ENCODE measurements at places on chromosomes 3 and 15.

- DNase-seq: no peak
Measured at GRCh38 chr3:151556596-151556995, 95.7 kb upstream of the IGSF10 start.

DNA sequence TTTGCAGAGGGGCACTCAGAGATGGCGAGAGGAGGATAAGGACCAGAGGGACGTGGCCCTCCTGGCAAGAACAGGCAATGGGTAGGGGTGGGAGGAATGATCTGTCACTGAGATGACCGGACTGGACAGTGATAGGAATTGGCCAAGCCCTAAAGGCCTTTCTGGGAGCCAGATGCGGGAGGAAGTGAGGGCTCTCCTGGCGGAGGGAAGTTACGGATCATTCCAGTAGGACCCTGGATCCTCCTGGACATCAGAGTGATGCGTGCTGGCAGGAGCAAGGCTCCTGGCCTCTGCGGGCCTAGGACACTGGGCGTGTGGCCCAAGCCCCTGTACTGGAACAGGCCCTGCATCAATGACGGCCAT is 23.4 kb downstream of the KIF7 start:
- DNase-seq: no peak

- DNase-seq: no peak
Measured at GRCh38 chr3:146156666-146157314, 4.2 kb downstream of the PLOD2 start.

DNA sequence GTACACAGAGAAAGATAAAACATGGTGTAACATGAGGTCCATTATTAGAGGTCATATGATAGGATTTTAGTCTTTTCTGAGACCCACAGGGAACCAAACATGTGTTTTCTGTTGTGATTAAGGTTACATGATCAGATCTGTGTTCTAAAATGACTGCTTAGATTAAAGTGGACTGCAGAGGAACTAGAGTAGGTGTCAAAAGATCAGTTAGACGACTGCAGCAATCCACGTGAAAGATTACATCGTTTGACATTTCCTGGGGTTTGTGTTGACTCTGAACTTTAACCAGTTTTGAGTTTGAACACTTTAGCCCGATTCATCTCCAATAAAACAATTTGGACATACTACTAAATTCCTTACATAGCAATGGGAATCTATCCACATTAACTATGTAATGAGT is 5.1 kb downstream of the MIX23 start:
- DNase-seq: no peak

GRCh38 chr3:19920401-19921080 is 13.5 kb downstream of the EFHB start:
- no peak for DNase-seq

DNA sequence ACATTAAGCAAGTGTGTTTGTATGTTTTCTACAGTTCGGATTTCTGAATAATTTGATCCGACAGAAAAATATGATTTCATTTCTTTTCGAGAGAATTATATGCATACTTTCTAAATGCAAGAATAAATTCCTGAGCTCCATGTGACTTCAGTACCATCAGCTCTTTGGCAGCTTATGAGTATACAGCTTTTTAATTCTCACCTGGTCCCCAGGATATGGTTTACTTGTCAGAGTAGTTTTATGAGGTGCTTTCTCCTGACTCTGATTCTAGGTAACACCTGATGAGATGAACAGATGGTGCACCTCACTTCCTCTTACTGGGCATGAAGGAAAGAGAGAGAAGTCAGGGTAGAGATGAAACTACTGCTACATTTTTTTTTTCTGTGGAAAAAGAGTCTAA is 3.1 kb downstream of the HGD start:
- DNase-seq: no peak

DNA sequence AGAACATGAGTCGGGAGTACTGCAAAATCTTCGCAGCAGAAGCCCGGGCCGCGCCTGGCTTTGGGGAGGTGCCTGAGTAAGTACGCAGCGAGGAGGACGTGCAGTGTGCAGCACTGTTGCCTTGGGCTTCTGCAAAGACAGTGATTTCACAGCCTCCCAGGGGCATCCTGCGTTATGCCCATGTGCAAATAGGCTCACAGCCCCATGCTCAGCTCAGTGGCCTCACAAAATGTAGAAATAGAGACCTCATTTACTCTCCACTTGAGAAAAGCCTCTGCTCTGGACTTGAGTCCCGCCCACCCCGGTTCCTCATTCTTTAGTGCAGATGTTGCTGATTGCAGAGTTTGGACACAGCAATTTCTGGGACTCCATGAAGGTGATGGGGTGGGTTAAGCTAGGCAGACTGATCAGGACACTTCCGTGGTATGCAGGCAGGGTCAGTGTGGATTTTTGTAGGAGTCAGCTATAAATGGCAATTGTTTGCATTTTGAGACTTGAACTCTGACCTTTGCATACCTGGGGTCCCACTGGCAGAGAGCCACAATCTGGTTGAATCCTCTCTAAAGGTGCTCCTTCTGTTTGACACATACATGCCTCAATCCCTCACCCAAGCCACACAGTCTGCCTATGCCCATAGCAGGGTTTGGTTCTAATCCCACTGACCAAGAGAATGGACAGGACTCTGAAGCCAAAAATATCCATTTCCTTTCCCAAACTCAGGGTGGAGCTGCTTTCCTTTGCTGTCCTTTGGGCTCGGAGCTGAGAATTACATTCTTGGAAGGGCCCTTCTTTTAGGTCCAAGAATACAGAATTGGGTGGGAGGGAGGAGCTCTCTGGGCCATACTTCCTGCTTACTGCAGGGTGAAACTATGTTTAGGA is 20.7 kb upstream of the SLC28A1 start:
- DNase-seq: no peak

GRCh38 chr3:52820736-52821135 is 9.7 kb downstream of the ITIH4 start:
- no peak for DNase-seq

- DNase-seq: no peak
Measured at GRCh38 chr3:64972793-64973192, 285.0 kb upstream of the ADAMTS9 start.

GRCh38 chr3:24202071-24202470 is 257.0 kb downstream of the NR1D2 start:
- DNase-seq: no peak

- DNase-seq: no peak
Measured at GRCh38 chr15:41965441-41966413, 6.6 kb downstream of the EHD4 start.

GRCh38 chr3:5428607-5429516 is 241.4 kb downstream of the EDEM1 start:
- DNase-seq: no peak

DNA sequence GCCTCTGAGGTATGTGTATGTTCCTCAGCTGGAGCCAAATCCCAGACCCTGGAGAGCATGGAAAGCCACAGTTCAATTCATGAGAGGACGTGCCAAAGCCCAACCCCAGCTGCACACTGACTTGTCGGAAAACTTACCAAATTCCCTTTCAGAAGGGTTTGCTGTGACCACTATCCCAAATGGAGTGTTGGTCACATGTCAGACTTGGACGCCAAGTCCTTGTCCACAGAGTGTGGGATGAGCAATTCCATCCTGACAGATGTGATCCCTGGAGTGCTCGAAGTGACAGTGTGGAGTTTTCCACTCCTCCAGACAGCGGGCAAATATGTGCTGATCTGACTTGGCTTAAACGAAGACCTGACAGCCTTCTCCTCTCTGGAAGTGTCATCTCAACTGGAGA is 71.2 kb downstream of the RORA start:
- no peak for DNase-seq

DNA sequence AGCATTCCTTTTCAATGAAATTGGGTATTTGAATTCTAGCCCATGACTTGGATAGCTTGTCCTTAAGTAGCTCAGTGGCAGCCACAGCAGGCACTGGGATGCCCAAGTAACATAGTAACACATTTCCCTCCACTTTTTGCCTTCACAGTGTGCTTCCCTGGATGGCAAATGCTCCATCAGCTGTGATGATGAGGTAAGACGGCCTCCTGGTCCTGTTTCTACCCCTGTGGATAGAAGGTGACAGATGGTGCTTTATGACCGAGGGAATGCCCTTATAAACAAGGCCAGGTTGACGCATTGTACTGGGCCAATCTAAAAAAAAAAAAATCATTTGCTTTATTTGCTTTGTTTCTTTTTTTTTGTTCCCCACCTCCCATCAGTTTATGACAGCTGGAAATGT is 41.8 kb upstream of the LRTM1 start:
- no peak for DNase-seq

- DNase-seq: no peak
Measured at GRCh38 chr15:81962482-81962881, 83.3 kb downstream of the MEX3B start.

GRCh38 chr3:8538913-8539312 is 37.3 kb downstream of the LMCD1 start:
- no peak for DNase-seq

- no peak for DNase-seq
Measured at GRCh38 chr3:156471431-156471830, 83.5 kb downstream of the SSR3 start.

DNA sequence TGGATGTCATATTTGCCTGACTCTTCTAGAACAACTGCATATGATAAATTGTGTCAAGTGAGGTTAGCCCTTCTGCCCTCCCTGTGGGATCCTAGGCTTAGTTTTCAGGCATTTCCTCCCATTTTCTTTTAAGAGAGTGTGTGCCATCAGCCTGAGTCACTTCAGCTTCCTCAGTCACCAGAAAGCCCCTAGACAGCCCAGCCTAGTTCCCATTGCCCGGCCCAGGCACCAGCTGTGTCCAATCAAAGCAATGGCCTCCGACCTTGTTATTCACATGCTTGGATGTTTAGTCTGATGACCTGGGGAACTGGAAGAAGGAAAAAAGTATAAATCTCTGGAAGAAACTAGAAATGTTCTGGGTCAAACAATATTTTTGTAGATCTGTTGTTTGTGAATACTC is 221.9 kb upstream of the LRIG1 start:
- DNase-seq: no peak

- no peak for DNase-seq
Measured at GRCh38 chr3:39917065-39917773, 107.8 kb downstream of the MYRIP start.

DNA sequence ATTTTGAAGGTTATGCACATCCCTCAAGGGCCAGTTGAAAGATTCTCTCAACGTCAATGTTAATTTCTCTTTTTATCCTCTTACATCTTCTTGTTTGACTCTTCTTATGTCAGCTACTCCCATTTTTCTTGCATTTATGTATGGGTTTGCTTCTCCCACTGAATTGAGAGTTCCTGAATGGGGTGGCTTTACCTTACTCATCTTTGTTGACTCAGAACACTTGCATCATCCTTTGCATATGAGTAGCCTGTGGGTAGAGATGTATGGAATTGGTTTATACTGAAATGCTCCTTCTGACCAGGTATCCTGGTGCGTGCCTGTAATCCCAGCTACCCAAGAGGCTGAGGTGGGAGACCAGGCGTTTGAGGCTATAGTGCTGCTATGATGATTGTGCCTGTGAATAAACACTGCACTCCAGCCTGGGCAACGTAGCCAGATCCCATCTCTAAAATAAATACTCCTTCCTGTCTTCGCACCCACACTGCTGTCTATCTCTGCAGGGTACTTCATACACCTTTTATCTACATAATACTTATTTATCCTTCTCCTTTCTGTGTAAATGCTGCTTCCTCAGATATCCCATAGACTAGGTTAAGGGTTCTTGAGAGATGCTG is 123.6 kb upstream of the DPH6 start:
- DNase-seq: no peak

DNA sequence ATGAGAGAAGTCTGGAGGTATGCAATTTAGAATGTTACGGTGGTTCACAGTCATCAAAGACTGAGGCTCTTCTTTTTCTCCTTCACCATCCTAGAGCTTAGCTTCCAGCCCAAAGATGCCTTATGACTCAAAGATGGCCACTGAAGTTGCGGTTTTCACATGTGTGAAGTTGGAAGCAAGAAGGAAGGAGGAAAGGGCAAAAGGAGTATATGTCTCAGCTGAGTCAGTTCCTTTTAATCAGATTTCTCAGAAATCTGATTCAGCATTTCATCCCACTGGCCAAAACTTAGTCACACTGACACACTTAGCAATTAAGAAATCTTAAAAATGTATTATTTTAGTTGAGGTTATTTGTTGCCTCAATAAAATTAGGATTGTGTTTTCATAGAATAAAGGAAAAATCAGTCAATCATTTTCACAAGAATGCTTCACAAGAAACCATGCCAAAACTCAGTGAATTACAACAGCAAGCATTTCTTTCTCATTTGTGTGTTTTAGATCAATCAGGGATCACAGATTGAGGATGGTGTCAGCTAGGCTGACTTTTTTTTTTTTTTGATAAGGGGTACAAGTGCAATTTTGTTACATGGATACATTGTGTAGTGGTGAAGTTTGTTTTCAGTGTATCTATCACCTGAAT is 211.1 kb upstream of the GADL1 start:
- DNase-seq: no peak

DNA sequence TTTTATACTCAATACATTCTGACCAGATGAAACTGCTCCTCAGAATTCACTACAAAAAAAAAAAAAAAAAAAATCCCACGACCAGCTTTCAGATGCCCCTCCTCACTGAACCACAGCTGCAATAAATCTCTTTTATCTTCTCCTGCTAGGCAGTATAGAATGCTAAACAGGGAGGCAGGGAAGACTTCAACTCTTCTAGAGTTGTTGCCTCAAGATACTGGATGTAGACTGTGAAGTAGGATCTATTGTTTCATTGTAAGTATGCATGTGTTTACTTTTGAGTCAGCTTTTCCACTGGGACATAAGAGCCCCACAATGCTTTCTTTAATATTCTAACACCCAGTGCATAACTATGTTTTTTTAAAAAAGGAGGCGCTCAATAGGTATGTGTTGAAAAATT is 401.4 kb downstream of the TBL1XR1 start:
- no peak for DNase-seq

GRCh38 chr15:86193716-86194380 is 114.2 kb downstream of the AGBL1 start:
- no peak for DNase-seq

GRCh38 chr3:3134750-3135448 is 8.2 kb downstream of the TRNT1 start:
- no peak for DNase-seq

GRCh38 chr3:53238886-53239285 is 16.9 kb downstream of the TKT start:
- DNase-seq: no peak

- no peak for DNase-seq
Measured at GRCh38 chr3:14898929-14899328, 48.5 kb upstream of the NR2C2 start.

- no peak for DNase-seq
Measured at GRCh38 chr3:48372862-48373435, 930 bp downstream of the FBXW12 start.

- DNase-seq: no peak
Measured at GRCh38 chr3:154517404-154517803, 87.4 kb upstream of the GPR149 start.

GRCh38 chr3:53134631-53135232 is 4.5 kb upstream of the RFT1 start:
- DNase-seq: peak; percentile 13

DNA sequence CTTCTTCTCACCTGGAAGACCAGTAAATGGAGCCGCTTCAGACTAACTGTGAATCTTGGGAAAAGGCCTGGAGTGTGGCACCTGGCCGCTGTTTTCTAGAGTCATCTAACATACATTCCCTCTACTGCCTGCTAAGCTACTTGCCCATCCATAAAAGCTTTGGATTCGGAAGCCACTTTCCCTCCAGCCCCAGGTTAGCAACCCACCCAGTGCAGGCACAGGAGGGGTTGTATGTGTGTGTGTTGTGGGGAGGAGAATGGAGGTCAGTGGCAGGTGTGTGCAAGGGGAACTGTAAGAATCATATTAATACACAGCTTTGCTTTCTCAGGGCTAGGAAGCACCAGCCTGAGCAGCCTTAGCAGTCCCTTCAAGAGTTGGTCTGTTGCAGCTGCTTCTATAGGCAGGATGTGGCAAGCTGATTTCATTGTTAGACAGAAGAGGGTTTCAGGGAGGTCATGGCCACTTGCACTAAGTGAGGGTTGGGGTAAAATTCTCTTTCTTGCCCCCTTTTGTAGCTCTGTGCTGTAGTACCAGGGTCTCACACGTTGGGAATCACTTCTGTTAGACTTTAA is 8.9 kb downstream of the NSUN3 start:
- DNase-seq: no peak
